ENCODE measurements at places on chromosomes 3 and 15.
A peak's percentile ranks its signal among the peaks of the same experiment; 100 is the strongest.

DNA sequence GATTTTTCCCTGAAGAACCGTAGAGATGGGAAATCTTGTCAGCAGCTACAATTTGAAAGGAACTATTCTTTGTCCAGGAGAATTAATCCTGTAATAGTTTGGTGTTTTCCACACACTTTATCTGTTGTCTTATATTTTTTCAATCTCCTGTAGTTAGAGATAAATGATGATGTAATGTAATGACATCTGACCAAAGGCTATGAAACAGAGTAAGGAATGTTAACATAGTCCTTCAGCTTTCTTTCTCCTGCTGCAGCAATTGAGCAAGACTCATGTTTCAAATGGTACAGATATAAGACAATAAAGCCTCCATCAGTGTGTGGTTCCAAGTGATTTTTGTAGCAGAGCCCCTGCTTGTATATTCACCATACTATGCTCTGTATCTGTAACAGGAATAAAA is 1028.4 kb downstream of the SI start:
- DNase-seq: no peak

DNA sequence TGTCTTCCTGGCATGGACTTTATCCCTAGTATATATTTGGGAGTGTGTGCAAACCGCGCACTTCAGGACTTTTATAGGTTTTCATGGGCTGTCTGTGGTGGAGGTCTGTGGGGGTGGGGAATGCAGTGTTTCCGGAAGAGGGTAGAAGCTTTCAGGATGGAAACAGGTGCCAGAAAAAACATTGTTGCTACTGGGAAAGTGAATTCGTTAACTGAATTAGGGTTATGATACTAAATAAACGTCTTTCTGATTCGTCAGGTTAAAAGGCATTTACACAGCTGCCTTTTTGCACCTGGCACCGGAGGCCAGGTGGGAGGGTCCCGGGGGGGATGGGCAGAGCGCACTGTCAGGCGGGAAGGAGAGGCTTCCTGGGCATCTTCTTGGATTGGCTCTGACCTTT is 62.1 kb downstream of the SLCO3A1 start:
- DNase-seq: peak; percentile 82

GRCh38 chr3:62527474-62527873 is 154.1 kb upstream of the FEZF2 start:
- DNase-seq: no peak

- no peak for DNase-seq
These were observed 22.8 kb downstream of the DUOX2 start for GRCh38 chr15:45091161-45091560.

GRCh38 chr3:120642368-120642948 is 39.6 kb downstream of the HGD start:
- no peak for DNase-seq

DNA sequence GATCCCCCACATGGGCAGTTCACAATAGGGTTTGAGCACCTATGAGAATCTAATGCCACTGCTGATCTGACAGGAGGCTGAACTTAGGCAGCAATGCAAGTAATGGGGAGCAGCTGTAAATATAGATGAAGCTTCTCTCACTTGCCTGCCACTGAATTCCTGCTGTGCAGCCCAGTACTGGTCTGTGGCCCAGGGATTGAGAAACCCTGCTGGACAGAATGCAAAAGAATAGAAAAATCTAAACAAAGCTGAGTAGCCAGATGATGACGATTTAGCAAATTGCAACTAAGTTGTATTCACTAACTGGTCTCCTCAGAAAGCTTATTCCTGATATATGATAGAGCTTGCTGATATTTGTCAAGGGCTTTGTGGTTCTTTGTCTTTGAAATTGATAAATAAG is 34.3 kb upstream of the APH1B start:
- DNase-seq: no peak

DNA sequence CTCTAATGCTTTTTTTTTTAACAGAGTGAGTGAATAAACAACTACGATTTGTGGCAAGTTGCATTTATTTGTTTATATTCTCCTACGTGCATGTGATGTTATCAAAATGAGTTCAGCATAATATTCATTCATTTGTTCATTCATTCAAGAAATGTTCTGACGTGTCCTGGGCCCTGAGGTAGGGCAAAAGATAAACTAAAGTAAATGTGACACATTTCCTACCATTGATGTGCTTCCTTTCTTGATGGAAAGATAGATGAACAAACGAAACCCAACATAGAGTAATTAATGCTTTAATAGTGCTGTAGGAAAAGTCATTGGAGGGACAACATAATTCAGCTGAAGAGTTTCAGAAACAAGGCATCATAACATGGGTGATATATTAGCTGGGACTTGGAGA is 261.5 kb upstream of the KCNMB2 start:
- DNase-seq: no peak

DNA sequence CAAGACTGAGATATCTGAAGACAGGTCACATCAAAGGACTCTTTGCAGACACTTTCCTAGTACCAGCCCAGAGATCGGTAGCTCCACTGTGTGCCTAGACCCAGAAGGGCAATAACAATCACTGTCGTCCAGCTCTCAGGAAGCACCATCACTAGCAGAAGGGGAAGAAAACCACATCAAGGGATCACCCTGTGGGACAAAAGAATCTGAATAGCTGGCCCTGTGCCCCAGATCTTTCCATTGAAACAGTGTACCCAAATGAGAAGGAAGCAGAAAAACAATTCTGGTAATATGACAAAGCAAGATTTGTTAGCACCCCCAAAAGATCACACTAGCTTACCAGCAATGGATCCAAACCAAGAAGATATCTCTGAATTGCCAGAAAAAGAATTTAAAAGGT is 404.4 kb upstream of the NECTIN3 start:
- no peak for DNase-seq

DNA sequence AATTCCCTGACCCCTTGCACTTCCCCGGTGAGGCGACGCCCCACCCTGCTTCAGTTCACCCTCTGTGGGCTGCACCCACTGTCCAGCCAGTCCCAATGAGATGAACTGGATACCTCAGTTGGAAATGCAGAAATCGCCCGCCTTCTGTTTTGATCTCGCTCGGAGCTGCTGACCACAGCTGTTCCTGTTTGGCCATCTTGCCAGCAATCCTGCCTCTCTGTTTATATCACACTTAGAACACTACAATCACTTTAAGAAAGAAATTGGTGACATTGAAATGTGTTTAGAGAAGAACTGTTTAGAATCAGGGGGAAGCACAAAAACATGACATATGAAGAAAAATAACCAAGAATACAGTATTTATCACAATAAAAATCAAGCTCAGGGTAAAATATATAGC is 127.5 kb upstream of the SUCLG2 start:
- no peak for DNase-seq

DNA sequence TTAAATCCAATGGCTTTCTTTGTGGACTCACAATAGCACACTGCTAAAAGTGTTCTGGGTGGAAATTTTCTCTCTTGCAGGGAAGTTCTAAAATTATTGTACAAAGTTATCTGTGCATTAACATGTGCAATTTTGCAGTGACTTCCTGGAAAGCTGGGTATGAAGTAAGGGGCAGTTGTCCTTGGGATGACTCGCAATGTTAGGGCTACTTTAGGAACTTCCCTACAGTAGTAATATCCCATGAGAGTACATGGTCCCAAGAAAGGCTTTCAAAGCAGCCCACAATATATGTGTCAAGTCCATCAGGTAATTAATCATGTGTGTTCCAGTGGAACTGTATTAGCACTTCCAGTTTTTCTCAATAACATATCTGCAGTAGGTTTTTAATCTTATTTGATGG is 201.0 kb upstream of the UBE2E2 start:
- no peak for DNase-seq

DNA sequence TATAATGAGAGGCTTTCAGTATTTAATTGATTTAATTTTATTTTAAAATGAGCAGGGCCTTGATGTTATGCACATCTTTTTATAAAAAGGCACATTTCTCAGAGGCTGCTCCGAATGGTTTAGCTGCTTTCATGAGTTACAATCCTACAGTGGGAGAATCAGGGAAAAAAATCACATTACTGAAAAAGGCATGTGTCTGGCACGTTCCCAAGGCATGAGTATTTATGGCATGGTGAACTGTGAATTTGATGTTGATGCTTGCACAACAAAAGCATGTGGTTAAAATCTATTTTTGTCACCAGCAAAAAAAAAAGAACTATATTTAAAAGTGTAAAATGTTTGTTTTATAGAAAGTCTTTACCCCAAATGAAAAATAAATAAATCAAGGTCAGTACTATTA is 485.2 kb upstream of the ROBO2 start:
- DNase-seq: no peak

DNA sequence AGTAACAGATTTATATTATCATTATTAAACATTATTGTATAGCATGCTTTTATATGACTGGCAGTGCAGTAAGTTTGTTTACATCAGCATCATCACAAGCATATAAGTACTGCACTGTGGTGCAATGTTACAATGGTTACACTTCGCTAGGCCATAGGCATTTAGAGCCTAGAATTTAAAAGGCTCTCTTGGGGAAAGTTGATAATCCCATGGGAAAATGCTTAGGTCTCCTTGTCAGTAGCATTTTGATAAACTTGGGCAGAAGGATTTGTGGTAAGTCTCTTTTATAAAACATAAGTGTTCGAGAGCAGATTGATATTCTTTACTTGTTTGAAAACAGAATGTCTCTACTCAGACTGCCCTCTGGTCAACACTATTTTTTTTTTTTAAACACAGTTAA is 7.5 kb downstream of the DTWD1 start:
- no peak for DNase-seq

DNA sequence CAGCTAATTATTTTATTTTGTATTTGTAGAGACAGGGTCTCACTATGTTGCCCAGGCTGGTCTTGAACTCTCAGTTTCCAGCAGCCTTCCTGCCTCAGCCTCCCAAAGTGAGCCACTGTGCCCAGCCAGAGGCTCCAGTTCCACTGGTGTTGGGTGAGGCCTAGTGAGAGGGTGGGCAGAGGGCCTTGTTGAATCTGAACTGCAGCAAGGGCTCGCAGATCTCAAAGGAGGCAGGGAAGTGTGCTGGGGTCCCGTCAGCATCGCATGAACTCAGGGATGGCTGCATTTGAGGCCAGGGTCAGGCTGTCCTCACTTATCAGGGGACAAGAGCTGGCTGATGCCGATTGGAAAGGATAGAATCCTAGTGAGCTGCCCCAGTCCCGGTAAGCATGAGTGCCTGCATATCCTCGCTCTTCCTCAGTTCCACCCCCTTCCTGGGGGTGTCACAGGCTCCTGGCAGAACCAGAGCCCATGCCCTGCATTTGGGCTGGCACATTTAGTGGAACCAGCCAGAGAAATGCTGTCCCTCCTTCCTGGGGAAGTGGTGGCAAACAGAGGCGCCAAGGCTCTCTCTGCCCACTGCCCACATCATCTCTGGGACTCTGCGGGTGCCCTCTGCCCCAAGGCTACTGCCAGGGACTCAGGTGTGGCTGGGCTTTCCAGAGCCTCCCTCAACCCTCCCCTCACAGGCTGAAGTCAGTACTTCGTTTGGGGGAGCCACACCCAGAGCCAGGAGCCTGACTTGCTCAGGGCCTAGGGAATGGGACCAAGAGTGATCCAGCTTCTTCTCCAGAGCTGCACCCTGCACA is 24.1 kb downstream of the ALS2CL start:
- no peak for DNase-seq

- peak; percentile 19 for DNase-seq
These were observed 393.0 kb downstream of the IGSF11 start for GRCh38 chr3:118641608-118642007.

- DNase-seq: peak; percentile 29
These were observed 100.0 kb upstream of the KBTBD8 start for GRCh38 chr3:66898155-66898554.

DNA sequence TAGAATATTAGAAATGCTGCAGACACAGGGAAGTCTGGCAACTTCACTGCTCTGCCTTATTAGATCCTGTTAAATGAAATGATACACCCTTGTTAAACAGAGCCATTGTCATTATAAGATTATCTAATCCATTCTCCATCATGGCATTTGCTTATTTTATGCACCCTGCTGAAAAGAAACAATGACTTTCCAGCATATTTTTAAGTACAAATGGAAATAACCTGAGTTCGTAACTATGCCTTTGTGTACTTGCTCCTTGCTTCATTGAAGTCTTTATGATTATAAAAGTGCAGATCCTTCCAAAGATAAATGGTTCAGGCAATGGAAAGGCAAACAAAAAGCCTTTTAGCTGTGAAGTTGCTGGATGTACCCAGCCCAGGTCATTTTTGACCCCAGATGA is 195.7 kb downstream of the AGBL1 start:
- DNase-seq: no peak

- no peak for DNase-seq
These were observed 537.3 kb upstream of the TGFBR2 start for GRCh38 chr3:30069056-30069455.

DNA sequence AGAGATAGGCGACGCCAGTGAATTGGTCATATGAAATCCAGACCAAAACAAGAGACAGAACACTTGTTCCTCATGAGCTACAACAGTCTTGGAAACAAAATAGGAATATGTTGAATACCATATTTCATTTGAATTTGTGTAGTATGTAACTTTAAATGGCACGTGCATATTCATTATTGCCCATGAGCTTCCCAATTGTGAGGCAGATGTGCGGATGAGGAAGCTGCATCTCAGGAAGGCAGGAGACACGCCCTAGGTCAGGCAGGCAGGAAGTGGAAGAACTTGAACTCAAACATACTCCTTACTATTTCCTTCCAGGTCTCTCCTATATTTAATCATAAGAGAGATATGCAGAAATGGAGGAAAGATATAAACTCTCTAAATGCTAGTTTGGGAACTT is 106.8 kb upstream of the SLC2A2 start:
- no peak for DNase-seq

DNA sequence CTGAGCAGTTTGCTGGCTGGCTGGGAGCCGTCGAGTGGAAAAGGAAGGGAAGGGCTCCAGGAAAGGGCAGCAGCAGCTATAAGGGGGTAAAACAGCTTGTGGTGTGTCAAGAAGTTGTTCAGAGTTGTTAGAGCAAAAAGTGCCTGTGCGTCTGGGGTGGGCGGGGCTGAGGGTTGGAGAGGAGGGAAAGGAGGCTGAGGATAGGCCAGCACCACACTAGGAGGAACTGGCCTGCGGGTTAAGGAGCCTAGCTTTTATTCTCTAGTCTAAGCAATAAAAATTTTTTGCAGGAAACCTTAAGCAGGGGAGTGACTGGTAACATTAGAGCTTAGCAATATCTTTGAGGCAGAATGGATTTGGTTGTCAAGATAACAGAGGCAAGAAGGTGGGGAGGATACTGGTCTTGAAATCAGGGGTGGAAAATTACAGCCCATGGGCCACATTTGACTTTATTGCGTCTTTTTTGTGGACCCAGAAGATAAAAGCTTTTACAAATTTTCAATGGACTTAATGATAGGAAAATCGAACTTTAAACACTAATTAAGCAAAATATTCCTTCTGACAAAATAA is 134.5 kb upstream of the AADACL2 start:
- DNase-seq: no peak

DNA sequence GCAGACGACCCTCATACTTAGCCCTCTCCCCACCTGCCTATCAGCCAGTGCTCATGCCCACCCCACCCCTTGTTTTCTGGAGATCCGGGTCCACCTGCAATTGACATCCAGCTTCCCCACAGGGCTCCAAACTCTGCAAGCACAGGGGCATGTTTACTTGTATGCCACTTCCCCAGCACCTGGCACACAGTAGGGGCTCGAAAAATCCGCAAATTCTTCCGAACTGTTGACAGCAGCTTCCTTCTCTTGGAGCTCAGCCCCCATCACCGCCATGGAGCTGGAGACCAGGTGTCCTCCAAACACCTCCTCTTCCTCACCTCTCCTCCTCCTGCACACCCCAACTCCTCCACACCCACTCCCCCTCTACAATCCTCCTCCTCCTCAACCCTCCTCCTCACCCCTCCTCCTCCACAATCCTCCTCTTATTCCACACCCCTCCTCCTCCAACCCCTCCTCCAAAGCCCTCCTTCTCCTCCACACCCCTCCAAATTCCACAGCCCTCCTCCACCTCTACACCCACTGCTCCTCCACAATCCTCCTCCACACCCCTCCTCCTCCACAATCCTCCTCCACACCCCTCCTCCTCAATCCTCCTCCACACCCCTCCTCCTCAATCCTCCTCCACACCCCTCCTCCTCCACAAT is 70.4 kb upstream of the BLM start:
- DNase-seq: no peak

Measured in OCI-LY7 (cell line).